ENCODE measurements at places on chromosomes 13 and 19.

DNA sequence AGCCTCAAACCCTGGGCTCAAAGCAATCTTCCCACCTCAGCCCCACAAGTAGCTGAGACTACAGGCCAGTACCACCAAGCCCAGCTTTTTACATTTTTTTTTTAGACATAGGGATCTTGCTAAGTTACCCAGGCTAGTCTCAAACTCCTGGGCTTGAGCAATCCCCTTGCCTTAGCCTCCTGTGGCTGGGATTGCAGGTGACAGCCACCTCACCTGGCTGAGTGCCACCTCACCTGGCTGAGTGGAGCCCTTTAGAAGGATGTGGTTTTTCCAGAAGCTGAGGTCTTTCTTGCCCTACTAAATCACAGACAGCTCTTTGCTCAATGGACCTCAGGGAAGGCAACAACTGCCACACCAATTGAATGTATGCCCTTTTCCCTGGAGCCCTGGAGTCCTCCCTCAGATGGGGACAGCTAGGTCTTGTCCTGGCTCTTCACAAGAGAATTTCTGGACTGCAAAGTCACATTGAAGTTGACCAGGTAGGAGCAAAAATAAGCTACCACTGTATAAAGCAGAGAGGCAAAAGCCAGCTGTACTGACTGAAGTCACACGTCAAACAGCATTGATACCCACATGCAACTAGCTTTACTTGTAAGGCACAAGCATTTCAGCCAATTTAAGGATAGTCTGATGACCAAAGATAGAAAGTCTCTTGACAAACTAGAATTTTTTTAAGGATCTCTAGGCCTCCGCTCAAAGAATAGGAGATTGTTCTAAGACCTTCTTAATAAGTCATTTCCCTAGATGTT, 14.0 kb downstream of the PDX1 start:
- DNase-seq: no peak

- no peak for DNase-seq
Observed at GRCh38 chr13:49062297-49062896, 86.7 kb downstream of the FNDC3A start.

DNA sequence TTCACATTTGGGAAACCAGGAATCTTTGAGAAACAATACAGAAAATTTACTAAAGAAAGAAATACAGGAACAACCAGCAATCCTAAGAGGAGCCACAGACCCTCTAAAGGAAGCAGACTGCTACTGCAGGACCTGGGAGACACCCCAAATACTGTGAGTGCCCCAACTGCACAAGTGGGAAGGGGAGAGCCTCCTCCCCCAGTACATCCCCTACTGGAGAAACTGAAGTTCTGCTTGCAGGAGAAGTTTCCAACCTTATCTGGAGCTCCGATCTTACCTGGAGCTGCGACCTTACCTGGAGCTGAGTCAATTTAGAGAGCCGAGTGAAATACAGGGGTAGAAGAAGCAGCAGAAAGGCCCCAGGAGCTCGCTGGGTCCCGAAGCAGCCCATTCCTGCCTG, 236.4 kb upstream of the SPRY2 start:
- no peak for DNase-seq

DNA sequence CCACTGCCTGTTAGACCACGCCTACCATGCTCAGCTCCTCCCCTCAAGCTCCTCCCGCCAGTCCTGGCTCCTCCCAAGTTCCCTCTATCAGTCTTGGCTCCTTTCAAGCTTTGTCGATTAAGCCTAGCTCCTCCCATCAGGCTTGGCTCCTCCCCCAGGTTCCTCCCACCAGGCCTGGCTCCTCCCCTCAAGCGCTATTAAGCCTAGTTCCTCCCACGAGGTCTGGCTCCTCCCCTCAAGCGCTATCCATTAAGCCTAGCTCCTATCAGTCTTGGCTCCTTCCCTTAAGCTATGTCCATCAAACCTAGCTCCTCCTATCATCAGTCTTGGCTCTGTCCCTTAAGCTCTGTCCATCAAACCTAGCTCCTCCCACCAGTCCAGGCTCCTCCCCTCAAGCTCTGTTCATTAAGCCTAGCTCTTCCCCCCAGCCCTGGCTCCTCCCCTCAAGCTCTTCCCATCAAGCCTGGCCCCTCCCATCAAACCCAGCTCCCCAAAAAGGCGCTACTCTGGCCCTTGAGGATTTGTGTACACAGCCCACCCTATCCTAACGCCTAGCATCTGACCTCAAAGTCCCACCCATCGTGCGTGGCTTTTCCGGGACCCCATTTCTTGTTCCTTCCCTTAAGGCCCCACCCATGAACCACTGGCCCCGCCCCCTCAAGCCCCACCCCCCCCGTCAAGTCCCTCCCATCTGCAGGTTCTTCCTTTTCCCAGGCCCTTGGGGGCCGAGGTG, 10.0 kb downstream of the CAMSAP3 start:
- no peak for DNase-seq

DNA sequence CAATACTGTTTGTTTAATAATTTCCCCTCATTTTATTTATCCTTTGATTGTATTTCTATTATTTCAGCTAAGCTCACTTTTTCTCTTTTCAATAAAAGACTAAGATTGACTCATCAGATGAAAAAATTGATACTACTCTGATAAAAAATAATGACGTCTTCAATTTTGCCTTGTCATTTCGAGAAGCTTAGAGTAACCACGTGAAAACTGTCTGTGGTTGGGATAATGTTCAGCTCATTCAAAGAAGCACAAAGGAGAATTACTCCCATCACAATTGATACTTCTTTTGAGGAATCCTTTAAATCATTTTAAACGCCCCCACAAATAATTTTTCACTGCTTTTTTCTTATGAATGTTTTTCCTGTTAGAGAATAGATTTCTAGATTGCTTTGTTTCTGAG, 318.7 kb upstream of the SLITRK1 start:
- DNase-seq: no peak

- no peak for DNase-seq
Observed at GRCh38 chr19:10013316-10013715, at the start of gene RDH8. TSS of gene RDH8 (plus strand) at chr19:10013483. CDS start at chr19:10013498, 15 bp downstream.

GRCh38 chr19:2221250-2221831, 14.8 kb downstream of the PLEKHJ1 start:
- DNase-seq: no peak

- DNase-seq: no peak
Observed at GRCh38 chr19:50051964-50052363, 26.2 kb downstream of the ZNF473 start.

- no peak for DNase-seq
Observed at GRCh38 chr13:32660227-32660626, 74.0 kb downstream of the PDS5B start.

- DNase-seq: peak; percentile 39
Observed at GRCh38 chr13:30618186-30618929, 638 bp downstream of the USPL1 start.

- no peak for DNase-seq
Observed at GRCh38 chr13:99322297-99323103, 15.3 kb upstream of the GPR183 start.

- no peak for DNase-seq
Observed at GRCh38 chr13:94433055-94433961, 46.2 kb downstream of the DCT start.

- peak; percentile 32 for DNase-seq
Observed at GRCh38 chr19:34172661-34173192, 423 bp downstream of the LSM14A start.

DNA sequence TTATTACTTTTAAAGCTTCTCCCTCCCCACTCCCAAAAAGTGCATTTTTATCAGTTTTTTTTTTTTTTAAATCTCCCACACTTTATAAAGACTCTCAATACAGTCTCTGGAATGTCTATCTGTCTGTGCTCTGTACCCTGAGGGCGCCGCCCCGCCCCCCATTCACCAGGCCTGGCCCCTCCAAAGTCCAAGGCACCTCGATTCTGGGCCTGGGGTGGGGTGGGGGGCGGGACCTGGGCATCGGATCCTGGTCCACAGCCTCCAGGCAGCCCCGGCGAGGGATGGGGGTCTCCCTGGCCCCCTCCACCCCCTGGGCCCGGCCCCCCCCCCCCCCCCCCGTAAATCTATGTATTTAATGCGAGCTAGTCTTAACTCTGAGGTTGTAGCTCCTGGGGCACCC, 23.3 kb downstream of the ZBTB7A start:
- DNase-seq: no peak

DNA sequence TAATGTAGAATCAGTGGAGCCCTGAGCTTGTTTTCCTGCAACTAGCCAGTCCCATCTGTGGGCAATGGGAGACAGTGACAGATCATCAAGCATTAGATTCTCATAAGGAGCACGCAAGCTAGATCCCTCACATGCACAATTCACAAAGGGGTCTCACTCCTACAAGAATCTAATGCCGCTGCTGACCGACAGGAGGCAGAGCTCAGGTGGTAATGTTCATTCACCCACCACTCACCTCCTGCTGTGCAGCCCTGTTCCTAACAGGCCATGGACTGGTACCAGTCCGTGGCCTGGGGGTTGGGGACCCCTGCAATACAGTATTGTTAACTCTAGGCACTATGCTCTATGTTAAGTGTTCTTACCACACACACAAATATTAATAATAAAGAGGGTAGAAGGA, 362.8 kb downstream of the RBM26 start:
- no peak for DNase-seq

DNA sequence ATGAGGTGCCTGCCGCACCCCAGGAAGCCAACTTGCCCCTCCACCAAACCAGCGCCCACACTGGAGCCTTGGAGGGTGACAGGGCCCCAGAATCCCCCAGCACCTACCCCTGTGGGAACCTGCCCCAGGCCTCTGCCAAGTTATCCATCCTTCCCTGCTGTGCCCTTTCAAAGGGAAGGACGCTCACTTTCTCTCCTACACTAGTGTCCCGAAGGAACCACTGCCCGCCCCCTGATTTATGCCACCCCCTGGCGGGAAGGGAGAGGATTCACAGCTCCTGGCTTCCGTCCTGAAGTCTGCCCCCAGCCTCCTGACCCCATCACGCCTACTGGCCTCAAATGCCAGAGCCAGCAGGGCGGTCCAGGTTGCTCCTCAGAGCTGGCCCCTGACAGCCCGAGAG, 1.4 kb downstream of the EVI5L start:
- no peak for DNase-seq

GRCh38 chr13:99610702-99611289, 109.5 kb downstream of the TM9SF2 start:
- no peak for DNase-seq

DNA sequence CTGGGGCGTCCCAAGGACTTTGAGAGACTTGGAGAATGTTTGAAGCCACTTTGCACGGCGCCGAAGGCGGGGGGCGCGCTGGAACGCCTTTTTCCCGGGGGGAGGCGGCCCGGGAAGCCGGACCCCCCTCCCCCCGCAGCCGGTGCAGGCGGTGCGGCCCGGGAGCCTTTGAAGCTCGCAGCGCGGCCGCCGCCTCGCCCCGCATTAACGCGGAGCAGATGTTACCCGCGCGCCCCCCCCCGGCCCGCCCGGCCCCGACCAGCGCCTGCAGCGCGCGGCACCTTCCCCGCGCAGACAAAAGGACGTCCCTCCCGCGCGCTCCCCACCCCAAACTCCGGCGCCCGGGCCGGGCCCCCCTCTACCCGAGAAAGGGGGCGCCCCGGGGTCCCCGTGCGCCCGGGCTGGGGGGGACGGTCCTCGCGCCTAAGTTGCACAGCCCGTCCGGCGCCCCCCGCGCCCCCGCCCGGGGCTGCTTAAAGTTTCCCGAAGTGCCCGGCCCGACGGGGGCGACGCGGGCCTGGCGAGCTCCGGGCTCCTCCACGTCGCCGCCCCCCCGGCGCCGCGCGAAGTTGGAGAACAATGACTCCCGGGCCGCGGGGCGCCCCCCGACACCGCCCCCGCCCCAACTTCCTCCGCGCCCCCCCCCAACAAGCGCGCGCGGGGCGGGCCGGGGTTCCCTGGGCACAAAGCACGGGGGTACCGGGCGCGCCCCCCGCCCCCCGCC, 685 bp downstream of the TCF3 start:
- DNase-seq: peak; percentile 28

- no peak for DNase-seq
Observed at GRCh38 chr13:44837250-44837649, 152.0 kb downstream of the NUFIP1 start.

DNA sequence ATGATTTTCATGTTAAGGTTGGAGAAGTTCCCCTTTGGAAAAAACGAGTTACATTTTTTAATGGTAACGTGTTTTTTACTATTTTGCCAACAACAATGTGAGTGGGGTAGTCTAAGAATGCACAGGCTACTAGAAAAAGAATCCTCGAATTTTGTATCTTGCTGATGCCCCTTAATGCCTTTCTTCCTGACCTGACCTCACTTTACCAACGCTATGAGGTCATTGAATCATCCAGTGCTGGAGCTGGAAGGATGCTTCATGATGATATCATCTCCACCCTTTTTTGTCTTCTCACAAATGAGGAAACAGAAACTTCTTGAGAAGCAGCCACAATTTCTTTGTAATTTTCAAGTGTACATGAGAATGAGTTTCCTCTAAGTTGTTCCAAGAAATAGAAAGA, 8.2 kb upstream of the UBL3 start:
- no peak for DNase-seq

DNA sequence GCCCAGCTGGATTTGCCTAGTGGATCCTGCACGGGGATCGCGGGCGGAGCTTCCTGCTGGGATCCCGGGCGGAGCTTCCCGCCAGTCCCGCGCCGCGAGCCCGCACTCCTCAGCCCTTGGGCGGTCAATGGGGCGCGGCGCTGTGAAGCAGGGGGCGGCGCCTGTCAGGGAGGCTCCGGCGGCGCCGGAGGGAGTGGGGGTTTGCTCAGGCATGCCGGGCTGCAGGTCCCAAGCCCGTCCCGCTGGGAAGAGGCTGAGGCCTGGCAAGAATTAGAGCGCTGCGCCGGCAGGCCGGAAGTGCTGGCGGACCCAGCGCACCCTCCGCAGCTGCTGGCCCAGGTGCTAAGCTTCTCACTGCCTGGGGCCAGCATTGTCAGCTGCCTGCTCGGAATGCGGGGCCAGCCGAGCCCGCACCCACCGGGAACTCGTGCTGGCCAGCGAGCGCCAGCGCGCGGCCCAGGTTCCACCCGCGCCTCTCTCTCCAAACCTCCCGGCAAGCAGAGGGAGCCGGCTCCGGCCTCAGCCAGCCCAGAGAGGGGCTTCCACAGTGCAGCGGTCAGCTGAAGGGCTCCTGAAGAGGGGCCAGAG, 119.6 kb downstream of the PRR20E start:
- DNase-seq: no peak

- peak; percentile 98 for DNase-seq
Observed at GRCh38 chr19:2427429-2428320, at the start of gene TIMM13. TSS of gene TIMM13 (minus strand) at chr19:2427586. CDS start at chr19:2427533, 53 bp downstream.

GRCh38 chr19:39190768-39191167, 6.0 kb upstream of the NCCRP1 start:
- DNase-seq: no peak

DNA sequence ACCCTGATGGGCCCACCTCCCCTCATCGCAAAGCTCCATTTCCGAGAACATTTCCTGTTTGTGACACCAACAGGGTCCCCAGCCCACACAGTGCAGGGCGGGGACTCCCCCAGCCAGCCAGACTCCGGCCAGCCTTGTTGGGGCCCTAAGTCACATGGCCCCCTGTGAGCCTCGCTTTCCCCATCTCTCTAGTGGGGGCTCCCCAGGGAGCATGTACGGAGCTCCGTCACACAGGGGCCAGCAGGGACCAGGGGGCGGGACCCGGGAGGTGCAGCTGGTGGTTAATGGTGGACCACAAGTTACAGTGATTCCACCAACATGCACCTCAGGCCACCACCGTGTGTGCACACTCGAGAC, 1.7 kb downstream of the TBXA2R start:
- DNase-seq: peak; percentile 87

Measured in tibial artery (tissue), 4 donors.